ENCODE measurements at places on chromosomes 2 and 18. TPM values are rescaled to one million over a fixed set of nuclear protein-coding genes. Genes with fewer than 3 reads are reported as not detected.

The DSC2 gene
- total RNA-seq: 26.9 TPM

GRCh38 chr18:64490207-64490606, 341.3 kb upstream of the LINC00305 start:
- H3K27ac ChIP-seq: no peak overlapping the region
- no peak for DNase-seq
- H3K4me3 ChIP-seq: no peak overlapping the region
- H3K27me3 ChIP-seq: no peaks in the 10 kb centered on the region
- no peaks in the 10 kb centered on the region for H3K36me3 ChIP-seq
- H3K4me1 ChIP-seq: no peaks in the 10 kb centered on the region

The SNTG2 gene
- total RNA-seq: 0.90 TPM

- H3K4me1 ChIP-seq: peaks cover 16% of the 10 kb centered on the region
- no peaks in the 10 kb centered on the region for H3K36me3 ChIP-seq
- no peak for DNase-seq
- no peak overlapping the region for H3K27ac ChIP-seq
Observed at GRCh38 chr2:120441351-120441700, 95.4 kb downstream of the INHBB start.

- no peaks in the 10 kb centered on the region for H3K4me1 ChIP-seq
- H3K27me3 ChIP-seq: no peaks in the 10 kb centered on the region
- no peak overlapping the region for H3K27ac ChIP-seq
- no peaks in the 10 kb centered on the region for H3K36me3 ChIP-seq
Observed at GRCh38 chr18:44564922-44565321, 115.8 kb upstream of the SETBP1 start.

The VWA3B gene
- total RNA-seq: not detected

The SEPTIN10 gene
- total RNA-seq: 54.7 TPM

The STK11IP gene
- total RNA-seq: 24.1 TPM

GRCh38 chr2:110680709-110681108, 2.8 kb upstream of the BUB1 start:
- H3K4me3 ChIP-seq: no peak overlapping the region
- no peak for DNase-seq
- no peaks in the 10 kb centered on the region for H3K36me3 ChIP-seq
- H3K27me3 ChIP-seq: no peaks in the 10 kb centered on the region

DNA sequence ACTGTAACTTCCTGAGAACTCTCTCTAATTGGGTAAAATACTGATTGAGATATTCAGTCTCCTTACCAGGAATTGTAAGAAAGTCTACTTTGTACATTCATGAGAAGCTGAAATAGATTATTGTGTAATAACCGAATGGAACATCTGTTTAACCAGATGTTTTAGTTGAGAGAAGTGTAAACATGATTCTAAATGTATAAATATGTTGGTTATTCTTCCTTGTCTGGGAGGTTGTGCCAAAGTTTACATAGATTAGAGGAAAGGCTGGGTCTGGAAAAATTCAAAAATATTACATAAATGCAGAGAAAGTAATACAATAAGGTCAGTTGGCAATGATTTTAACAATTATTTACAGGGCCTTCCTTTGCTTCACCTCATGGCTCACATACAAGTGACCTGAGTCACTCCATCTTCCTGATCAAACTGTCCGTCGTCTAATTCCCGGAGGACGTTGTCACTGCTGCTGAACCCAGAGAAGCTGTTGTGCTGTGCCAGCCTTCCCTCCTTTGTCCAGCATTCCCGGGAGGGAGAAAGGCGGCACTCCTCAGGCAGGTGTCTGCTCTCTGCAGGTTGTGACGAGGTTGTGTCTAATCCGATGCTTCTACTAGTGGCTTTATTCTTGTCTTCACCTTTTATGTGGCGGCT, 55.9 kb downstream of the MOB4 start:
- peaks cover 9% of the 10 kb centered on the region for H3K4me1 ChIP-seq
- no peak overlapping the region for H3K27ac ChIP-seq
- no peak for DNase-seq
- H3K36me3 ChIP-seq: peaks cover 16% of the 10 kb centered on the region
- H3K4me3 ChIP-seq: no peak overlapping the region

- H3K36me3 ChIP-seq: peaks cover 10% of the 10 kb centered on the region
- DNase-seq: no peak
- no peaks in the 10 kb centered on the region for H3K27me3 ChIP-seq
- H3K4me3 ChIP-seq: no peak overlapping the region
- H3K27ac ChIP-seq: no peak overlapping the region
Observed at GRCh38 chr18:79516441-79516931, 120.8 kb downstream of the NFATC1 start.

The CHST9 gene
- 20.2 TPM for total RNA-seq

GRCh38 chr2:203394519-203395227, 66.5 kb downstream of the ABI2 start:
- H3K27ac ChIP-seq: no peak overlapping the region
- no peak for DNase-seq
- no peaks in the 10 kb centered on the region for H3K4me1 ChIP-seq
- H3K27me3 ChIP-seq: no peaks in the 10 kb centered on the region

DNA sequence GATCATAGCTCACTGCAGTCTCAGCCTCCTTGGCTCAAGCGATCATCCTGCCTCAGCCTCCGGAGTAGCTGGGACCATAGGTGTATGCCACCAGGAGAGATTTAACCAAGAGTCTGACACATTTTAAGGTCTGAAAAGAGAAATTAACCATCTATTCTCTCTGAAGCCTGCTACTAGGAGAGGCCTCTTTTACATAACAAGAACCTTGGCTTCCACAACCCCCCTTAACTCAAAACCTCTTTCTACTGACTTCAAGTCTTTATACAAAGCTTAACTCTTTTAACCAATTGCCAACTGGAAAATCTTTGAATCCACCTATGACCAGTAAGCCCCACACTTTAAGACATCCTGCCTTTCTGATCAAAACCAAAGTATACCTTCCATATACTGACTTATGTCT, 279.9 kb upstream of the CELF4 start:
- H3K4me1 ChIP-seq: no peaks in the 10 kb centered on the region
- no peak for DNase-seq
- H3K36me3 ChIP-seq: no peaks in the 10 kb centered on the region
- H3K27me3 ChIP-seq: no peaks in the 10 kb centered on the region

DNA sequence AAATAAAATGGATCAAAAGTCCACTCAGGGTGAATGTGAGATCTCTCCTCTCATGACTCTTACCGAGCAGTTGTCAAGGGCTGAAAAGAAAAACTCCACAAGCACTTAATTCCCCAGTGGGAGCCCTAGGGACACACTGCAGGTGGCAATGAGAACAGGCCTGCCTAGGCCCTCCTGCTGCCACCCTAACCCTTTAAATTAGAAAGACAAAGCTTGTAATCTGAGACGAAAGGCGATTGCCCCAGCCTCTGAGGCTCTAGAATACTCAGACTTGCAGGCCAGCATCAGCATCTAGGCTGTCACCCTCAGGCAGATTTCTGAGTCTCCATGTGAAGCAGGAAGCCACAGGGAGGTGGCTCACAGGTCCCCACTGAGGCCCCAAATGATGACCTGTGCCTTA, 457.0 kb upstream of the MYT1L start:
- H3K4me1 ChIP-seq: no peaks in the 10 kb centered on the region
- H3K4me3 ChIP-seq: no peak overlapping the region
- DNase-seq: no peak
- H3K27ac ChIP-seq: no peak overlapping the region
- H3K36me3 ChIP-seq: no peaks in the 10 kb centered on the region

DNA sequence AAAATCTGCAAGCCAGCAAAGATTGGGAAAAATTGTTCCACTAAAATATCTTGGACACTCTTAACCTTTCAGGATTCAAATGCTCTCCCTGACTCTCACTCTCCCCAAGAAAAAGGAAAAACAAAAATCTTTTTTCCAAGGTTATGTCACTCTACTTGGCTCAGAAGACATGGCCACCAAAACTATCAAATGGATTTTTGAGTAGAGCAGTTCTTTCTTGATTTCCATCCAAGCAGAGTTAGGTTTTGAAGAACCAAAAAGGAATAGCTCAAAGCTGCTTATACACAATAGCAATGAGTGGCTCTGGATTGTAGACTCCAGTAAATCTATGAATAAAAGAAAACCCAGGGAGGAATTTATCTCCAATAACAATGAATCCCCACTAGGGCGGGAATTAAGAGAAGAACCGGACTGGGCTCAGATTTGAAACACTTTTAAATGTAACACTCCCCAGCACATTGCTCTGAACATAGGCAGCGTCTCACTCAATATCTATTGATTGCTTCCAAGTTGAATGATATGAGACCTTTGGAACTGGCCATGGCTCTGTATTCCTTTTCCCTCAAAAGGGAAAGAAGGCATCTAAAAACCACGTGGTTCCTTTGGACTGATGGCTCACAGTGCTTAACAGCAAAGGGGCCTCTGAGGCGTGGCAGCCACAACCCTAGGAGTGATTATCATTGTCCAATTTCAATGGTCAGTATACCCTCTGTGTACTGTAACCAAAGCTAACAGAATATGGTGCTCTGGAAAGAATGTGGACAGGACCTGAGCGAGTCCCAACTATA, 68.3 kb downstream of the SPRED2 start:
- no peaks in the 10 kb centered on the region for H3K36me3 ChIP-seq
- H3K4me1 ChIP-seq: no peaks in the 10 kb centered on the region
- H3K4me3 ChIP-seq: no peak overlapping the region
- no peak overlapping the region for H3K27ac ChIP-seq
- no peaks in the 10 kb centered on the region for H3K27me3 ChIP-seq

DNA sequence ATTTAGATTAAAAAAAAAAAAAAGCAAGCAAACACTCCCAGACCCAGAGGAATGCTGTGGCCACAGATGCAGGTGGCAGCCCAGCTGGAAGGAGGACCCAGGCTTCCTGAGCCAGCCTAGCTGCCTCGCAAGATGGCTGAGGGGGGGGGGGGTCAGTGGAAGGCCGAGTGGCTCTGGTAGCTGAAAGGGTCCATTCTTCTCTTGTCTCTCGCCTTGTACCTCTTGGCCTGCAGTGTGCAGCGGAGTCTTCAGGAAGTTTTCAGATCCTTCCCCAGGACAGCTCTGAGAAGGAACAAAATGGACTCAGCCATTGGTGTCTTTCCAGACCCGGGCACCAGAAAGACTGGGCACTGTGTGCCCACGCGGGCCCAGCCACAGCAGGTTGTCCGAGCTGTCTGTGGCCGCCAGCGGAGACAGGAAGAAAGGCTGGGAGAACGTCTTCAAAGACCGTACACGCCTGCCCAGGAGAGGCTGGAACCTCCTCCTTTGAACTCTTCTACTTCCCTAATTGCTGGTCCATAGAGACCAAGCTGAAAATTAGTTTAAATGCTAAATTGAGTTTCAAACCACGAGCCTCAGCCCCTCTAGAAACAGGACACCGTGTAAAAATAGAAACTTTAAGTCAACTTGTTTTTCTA, 21.3 kb downstream of the APCDD1 start:
- no peak overlapping the region for H3K4me3 ChIP-seq
- H3K36me3 ChIP-seq: peaks cover 17% of the 10 kb centered on the region
- H3K27ac ChIP-seq: no peak overlapping the region
- no peak for DNase-seq

GRCh38 chr2:53130441-53130943, 637.1 kb upstream of the CHAC2 start:
- H3K27me3 ChIP-seq: no peaks in the 10 kb centered on the region
- H3K27ac ChIP-seq: no peak overlapping the region
- DNase-seq: no peak

DNA sequence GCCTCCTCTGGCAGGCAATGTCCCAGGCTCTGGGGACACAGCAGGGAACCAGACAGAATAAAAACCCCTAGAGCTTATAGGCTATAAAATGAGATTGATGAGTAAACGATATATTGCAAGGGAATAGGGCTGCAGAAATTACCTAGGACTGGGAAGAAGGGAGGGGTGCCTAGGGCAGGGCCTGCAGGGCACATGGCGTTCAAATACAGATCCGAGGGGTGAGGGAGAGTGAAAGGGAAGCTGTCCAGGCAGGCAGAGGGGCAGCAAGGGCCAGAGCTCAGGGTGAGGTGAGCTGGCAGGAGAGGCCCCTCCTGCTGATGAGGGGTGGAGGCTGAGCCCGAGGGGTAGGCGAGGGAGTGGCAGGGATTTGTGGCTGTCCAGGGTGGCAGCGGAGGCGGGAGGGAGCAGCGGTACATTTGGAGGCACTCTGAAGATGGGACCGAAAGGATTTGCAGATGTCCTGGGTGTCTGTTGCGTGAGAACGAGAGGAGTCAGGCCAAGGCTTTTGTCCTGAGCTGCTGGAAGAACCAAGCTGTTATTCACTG, 33.7 kb downstream of the KCNIP3 start:
- DNase-seq: no peak
- H3K27ac ChIP-seq: no peak overlapping the region
- no peaks in the 10 kb centered on the region for H3K27me3 ChIP-seq
- no peak overlapping the region for H3K4me3 ChIP-seq
- no peaks in the 10 kb centered on the region for H3K4me1 ChIP-seq

- H3K4me3 ChIP-seq: no peak overlapping the region
- no peak overlapping the region for H3K27ac ChIP-seq
- no peak for DNase-seq
Observed at GRCh38 chr18:54750350-54750749, 77.9 kb upstream of the RAB27B start.

- H3K4me1 ChIP-seq: no peaks in the 10 kb centered on the region
- no peak overlapping the region for H3K4me3 ChIP-seq
- no peaks in the 10 kb centered on the region for H3K27me3 ChIP-seq
- no peak overlapping the region for H3K27ac ChIP-seq
- no peaks in the 10 kb centered on the region for H3K36me3 ChIP-seq
- DNase-seq: no peak
Observed at GRCh38 chr18:23207191-23207955, 72.1 kb downstream of the CABLES1 start.

The GDF7 gene
- total RNA-seq: 0.46 TPM

- DNase-seq: no peak
- no peak overlapping the region for H3K4me3 ChIP-seq
Observed at GRCh38 chr2:111204706-111205105, 84.0 kb downstream of the BCL2L11 start.

DNA sequence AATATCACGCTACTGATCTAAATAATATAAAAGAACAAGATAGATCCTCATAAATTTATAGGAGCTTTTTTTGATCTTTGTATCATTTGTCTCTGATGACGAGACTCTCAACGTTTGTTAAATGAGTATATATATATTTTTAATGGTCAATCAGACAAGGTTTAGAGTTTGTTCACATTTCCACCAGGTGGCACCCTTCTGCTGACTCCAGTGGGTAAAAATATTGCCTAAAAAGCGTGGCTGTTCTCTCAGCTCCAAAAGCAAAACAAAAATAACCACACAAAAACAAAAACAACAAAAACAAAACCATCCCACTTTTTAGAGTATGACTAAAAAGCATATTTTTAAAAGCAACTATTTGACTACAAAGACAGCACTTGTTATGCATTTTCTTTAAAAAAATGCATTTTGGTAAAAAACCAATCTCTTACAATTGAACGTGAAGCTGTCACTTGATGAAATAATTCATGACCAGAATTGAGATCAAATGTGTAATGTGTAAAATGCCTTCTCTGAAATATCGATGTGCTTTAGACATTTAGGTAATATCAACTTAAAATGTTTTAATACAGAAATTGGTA, 723.2 kb downstream of the DPP10 start:
- no peak for DNase-seq
- no peak overlapping the region for H3K4me3 ChIP-seq
- no peak overlapping the region for H3K27ac ChIP-seq
- peaks cover 38% of the 10 kb centered on the region for H3K27me3 ChIP-seq
- no peaks in the 10 kb centered on the region for H3K36me3 ChIP-seq

All from heart left ventricle (tissue), 16 donors.